ENCODE measurements at places on chromosomes 2 and 18.
A peak's percentile ranks its signal among the peaks of the same experiment; 100 is the strongest.

DNA sequence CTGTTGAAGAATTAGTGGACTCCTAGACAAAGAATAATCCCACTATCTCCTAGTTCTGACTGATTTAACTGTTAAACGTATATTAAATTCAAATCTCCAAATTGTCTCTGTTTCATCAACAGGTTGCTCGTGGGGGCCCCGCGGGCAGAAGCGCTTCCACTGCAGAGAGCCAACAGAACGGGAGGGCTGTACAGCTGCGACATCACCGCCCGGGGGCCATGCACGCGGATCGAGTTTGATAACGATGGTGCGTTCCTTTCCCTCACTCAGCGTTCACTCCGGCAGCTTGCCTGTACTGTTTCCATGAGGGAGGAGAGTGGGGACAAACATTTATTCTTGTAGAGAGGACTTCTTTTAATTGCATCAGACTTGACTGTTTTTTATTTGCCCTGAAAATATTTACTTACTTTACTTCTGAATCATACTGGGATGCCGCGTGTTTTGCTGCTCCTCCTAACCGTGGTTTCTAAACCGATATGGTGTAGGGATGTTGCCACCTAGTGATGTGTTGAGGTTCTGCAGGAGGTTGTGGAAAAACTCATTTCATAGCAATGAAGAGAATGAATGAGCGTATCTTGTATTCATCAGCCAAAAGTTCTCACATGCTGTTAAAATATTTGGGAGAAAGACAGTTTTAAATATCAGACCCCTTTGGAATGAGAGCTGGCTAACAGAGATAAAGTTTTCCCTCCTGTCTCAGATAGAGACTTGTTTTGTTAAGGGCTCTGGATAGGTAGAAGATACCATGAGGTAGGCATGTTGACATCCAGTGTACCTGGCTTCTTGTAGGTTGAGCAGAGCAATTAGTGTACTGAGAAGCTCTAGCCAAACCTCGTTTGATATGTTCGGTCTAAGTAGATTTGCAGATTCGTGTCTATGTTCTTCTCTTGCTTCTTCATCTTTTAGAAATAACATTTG, 38.3 kb downstream of the ITGA6 start:
- DNase-seq = peak; percentile 21

DNA sequence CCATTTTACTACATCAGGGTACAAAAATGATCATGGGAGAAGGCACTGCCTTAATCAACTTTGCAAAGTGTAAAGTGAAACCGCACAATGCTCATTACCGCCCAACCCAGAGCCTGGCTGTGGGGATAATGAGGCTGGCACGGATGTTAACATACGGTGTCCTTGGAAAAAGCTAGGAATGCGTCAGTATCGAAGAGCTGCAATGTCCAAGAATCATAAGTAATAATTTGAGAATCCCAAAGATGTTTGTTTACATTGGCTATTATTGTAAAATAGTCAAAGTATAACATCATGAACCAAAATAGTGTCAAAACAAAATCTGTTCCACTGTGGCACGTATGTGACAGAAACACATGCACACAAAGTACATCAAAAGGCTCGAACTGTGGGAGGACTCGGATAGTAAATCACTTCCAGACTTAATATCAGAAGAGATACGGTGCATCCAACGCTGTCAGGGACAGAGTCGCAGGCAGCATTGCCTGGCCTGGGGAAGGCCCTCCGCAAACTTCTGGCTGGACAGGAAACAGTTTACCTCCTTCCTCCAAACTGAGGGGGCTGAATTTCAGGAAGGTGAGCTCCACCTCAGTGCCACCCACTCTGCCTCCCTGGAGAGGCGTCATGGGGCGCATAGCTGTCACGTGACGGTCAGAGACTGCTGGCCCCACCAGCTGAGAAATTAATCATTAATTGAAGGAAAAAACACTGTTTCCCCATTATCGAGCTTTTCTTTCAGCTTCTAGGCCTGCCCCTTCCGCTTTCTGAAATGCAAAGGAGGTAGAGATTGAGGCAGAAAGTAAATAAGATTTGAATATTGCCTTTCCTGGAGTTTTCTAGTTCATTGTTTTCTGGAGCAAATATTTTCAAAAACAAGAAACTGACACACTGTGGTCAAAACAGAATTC, 1.8 kb upstream of the ID2 start:
- DNase-seq = no peak

DNA sequence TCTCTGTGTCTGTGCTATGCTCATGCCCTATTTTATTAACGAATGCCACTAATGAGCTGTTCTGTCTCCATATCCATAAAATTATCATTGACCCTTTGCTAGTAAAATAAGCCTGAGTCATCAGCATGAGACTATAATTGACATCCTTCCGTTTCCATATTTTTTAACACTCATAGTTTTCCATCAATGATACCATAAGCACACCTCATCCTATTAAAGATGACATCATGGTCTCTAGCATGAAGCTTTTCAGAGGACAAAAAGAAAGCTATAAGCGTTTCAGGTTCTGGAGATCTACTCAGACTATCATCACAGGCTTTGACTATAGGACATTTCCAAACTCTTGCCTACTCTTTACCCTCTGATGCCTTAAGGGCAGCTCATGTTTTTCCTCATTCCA, 1.2 kb upstream of the DSC2 start:
- no peak for DNase-seq

GRCh38 chr2:228689053-228689452, 507.6 kb upstream of the SPHKAP start:
- no peak for DNase-seq

DNA sequence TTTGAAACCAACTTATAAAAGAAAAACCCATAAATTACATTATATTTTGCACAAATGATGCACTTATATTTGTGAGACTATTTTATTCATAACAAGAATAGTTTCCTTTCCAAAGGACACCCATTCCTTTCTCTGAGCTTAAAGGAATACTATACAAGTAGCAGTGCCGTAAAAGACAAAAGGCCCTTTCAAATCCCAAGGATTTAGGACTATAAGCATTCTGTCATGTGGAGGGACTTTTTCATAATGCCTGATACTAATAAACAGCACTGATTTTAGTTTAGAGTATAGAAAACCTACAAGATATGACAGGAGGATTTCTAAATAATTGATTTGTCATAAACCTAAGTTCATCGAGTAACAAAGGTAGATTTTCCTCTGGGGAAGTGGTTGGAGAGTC, 1134.2 kb upstream of the ZEB2 start:
- no peak for DNase-seq

DNA sequence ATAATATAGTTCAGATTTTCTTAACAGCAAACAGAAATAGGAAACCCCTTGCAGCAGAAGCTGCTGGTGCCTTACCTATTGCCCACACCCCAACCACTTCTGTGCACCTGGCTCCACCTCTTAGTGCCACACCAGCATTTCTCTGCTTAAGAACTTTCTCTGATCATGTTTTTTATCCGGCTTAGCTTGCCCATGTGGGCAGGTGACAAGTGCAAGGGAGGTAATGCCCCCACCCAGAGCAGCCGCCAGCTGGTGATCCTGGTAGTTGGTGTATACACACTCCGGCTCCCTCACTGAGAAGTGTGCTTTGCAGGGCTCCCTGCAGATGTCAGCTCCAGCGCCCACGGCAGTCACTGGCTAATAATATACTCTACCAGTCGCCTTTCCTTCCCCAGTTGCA, 126.3 kb downstream of the ALPK2 start:
- no peak for DNase-seq

DNA sequence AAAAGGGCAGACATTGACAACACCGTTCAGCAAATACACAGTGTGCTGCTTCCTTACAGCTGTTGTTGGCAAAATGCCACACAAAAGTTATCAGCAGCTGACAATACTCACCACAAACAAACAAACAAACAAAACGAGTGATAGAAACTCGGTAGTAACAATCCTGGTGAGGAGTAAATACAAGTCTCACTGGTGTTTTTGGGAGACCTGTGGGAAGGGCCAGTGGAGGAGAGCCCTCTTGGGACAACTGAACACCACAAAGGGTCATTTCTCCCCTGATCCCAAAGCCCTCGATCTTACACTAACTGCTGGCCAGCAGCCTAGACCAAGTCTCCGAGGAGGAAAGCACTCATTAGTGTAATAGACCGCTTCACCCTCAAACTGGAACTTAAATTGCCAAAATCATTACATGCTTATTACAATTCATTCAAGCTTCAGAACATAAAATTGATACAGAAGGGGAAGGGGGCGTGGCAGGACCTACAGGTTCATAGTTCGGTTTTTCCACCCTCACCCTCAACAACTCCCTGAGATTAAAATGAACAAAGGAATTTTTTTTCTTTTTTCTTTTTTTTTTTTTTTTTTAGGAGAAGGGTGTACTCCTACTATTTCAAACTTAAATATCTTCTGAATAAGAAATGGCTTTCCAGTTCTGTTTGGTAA, 5.0 kb downstream of the AP1S3 start:
- no peak for DNase-seq

GRCh38 chr2:61775956-61776570, 77.8 kb downstream of the FAM161A start:
- DNase-seq = no peak

GRCh38 chr2:207235621-207236020, 69.9 kb upstream of the KLF7 start:
- no peak for DNase-seq

- no peak for DNase-seq
Observed at GRCh38 chr2:168320267-168320666, 72.9 kb upstream of the STK39 start.

GRCh38 chr2:16728351-16729136, 62.9 kb upstream of the CYRIA start:
- no peak for DNase-seq

DNA sequence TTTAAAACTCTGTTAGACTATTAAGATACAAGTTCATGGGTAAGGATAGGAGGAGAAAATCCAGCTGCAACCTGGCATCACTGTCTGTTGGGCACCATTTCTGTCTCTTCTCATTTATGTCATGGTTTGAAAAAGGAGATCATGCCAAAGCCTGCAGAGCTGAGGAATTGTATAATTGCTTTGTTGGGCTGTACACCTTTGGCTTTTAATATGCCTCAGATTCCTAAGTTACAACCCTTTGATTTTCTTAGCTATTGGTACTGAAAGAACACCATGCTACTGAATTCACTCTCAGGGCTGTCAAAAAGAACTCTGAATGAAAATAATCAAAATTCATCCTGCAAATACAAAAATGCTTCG, 174.3 kb downstream of the ACKR3 start:
- DNase-seq = no peak

DNA sequence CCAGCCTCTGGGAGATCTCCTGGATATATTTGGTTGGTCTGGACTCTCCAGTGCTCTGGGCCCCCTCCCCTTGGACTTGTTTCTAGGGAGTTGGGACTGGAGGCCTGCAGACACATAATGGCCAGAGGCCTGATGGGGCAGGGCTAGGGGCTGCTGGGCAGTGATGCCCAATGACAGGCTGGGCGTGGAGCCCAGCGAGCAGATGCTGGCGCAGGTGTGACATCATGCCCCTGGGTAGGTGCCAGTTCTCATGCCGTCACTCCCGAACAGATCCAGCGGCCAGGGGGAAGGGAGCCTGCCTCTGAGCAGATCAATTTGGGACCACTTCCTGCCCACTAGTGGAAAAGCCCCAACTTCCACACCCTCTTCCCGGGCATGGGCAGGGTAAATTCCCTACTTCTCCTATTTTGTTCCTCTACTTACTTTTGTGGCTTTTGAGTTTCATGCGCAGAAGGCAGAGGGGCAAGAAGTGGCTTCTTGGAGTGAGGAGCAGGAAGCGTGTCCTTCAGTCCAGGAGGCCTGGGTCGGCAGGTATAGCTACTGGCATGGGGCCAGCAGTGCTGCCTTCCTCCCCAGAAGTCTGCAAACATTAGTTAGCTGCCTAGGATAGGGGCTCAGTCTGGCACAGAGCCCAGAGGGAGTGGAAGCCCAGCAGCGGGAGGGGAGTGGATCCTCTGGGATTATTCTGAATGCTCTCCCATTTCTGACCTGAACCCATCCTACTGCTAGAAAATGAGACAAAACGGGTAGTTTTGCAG, 6.1 kb downstream of the MPV17 start:
- DNase-seq = peak; percentile 61

GRCh38 chr2:71711133-71711855, 257.9 kb downstream of the DYSF start:
- no peak for DNase-seq
